Omental fat pad (tissue), 4 donors: ENCODE measurements at places on chromosomes 4 and X.

DNA sequence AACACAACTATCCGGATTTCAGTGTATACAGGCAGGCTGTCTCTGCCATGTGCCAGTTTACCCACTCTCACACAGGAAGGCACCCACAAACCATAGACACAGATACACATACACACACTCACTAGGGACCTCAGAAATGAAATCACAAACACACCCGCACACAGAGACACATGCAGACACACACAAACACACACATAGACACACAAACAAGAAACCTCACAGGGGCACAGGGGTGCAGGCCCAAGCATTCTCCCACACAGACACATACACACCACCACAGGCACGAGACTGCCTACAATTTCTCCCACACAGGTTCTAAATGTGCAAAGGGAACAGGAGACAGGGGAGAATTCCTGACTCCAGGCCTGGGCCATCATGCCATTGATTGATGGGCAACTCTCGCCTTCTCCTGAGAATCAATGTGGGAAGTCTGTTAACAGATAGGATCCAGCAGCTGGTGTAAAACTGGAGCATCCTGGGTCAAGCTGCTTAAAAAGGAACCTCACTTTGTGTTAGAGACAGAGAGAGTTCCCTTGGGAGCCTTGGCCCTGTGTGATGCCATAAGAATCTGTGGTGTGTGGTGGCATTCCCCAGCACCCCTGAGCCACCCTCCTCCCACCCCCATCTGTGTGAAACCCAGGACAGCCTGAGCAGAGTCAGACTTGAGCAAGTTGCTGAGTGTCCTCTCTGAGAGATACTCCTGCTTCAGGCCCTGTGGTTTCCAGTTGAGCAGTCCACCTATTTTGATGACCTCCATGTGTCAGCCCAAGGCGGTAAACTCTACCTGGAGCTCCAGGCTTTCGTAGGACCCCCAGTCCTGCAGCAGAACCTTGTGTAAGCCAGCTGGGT is 33.9 kb downstream of the NBDY start:
- DNase-seq: no peak

DNA sequence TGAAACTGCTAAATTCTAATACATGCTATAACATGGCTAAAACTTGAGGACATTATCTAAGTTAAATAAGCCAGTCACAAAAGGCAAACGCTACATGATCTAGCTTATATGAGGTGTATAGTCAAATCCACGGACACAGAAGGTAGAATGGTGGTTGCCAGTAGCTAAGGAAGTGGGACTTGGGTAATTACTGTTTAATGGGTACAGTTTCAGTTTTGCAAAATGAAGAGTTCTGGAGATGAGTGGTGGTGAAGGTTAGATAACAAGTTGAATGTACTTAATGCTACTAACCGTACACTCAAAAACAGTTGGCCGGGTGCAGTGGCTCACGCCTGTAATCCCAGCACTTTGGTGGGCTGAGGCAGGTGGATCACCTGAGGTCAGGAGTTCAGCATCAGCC is 644.5 kb upstream of the DIPK2B start:
- no peak for DNase-seq

GRCh38 chr4:172497321-172497720 is 671.3 kb upstream of the GALNT7 start:
- DNase-seq: no peak

GRCh38 chr4:7195546-7196287 is 3.4 kb downstream of the SORCS2 start:
- no peak for DNase-seq

DNA sequence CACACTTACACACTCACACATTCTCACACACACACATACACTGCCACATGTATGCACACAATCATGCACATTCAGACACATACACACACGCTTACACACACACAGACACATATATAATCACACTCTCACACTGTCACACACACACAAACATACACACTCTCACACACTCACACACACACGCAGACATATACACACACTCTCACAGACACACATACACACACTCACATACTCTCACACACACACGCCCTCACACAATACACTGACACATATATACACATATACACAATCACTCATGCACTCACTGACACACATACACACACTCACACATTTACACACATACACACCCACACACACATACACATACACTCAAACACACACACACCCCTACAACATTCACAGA is 435.3 kb upstream of the FRG1 start:
- DNase-seq: no peak

- DNase-seq: no peak
Measured at GRCh38 chr4:139441029-139441428, 12.9 kb upstream of the RAB33B start.

DNA sequence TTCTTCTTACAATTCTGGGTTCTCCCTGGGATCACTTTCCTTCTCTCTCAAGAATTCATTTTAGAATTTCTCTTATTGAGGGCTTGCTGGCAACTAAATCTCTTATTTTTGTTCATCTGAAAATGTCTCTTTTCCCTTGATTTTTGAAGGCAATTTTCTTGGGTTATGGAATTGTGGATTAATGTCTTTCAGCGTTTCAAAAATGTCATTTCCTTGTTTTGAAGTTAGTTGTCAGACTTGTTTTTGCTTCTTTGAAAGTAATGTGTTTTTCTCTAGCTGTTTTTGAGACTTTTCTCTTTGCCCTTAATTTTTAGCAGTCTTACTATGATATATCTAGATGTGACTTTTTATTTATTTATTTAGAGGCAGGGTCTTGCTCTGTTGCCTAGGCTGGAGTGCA is 205.7 kb downstream of the CHIC2 start:
- no peak for DNase-seq

- DNase-seq: no peak
Measured at GRCh38 chrX:134760650-134761049, 102.4 kb upstream of the PLAC1 start.

GRCh38 chr4:165031436-165032211 is at the start of gene TRIM60:
Gene TRIM60, plus strand, starts transcription at chr4:165031999. Its CDS starts 8,074 bp downstream, at chr4:165040073.
- no peak for DNase-seq

- no peak for DNase-seq
Measured at GRCh38 chr4:145298885-145299284, 118.5 kb upstream of the OTUD4 start.

GRCh38 chrX:20455001-20455400 is 188.3 kb upstream of the RPS6KA3 start:
- no peak for DNase-seq

DNA sequence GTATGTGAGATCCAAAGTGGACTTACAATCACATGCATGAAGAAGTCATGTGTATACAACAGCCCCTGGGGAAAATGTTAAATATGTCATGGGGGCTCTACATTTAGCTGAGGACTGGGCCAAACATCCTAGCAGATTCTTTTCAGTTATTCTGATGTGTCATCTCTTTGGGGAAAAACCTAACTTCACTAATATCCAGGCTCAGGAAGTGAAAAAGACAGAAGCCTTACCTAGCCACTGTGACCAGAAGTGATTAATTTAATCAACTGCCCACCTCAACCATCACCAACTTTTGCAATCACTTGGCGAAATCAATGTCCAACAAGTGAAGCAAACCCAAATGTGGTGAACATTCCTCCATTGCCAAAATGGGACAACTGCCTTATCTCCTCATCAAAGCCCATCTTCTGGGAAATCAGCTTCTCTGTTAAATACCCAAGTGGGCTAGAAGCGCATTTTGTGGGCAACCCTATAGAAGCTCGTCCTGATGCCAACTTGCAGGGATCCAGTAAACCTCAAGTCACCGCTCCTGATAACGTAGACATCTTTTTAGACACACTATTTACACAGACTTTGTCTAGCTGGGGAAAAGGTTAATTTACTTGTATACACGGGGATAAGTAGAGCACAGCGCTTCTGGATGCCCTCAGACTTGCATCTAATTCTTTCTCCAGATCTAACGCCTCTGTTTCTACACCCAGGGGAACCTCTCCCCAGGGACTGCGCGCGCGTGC is 1.4 kb upstream of the HHIP start:
- DNase-seq: no peak

DNA sequence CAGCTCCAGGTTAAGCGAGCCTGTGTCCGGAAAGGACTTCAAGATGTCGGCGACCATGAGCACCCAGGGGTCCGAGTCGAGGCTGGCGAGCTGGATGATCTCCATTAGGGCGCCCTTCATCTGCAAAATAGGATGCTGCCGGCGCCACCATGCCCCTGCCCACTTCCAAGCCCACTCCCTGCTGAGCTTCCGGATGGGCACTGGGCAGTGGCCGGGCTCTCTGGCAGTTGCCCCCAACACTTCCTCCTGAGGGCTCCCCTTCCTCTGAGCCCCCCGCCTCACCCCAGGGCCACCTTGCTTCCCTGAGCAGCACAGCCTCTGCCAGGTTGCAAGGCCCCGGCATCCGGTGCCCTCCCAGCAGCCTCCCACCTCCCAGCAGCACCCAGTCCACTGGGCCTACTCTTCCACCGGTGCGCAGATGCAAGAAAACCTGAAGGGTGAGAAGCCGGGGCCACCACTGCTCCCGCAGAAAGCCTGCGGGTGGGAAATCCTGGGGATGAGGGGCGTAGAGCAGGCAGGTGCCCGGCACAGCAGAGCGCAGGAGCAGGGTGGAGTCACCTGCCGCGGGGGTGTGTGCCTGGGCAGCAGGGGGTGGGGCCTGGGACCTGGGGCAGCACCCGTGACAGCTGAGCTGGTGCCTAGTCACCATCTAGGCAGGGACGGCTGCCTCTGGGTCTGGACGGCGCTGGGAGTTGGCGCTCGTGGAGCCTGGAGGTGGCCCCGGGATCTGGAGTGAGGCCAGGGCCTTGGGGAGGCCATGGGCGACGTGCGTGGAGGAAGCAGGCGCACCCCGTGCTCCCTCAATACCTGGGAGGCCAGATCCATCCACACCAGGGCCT is 17.0 kb downstream of the NELFA start:
- DNase-seq: no peak

DNA sequence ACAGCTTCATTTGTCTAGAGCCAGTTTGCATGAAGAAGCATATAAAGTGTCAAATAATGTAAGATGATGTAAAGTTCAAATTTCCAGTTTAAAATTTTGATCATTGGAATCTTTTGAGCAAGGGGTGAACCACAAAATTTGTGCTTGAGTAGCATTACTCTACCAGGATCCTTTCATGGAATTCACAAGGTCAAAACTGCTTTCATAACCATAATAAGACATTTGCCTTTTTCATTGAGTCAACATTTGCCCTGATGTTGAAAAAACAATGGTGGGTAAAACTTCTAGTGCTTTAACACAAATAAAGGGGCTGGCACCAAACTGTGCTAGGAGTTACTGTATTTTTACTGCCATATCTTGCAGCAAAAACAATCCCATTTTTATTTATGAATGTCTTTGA is 142.2 kb downstream of the GLRA3 start:
- no peak for DNase-seq

DNA sequence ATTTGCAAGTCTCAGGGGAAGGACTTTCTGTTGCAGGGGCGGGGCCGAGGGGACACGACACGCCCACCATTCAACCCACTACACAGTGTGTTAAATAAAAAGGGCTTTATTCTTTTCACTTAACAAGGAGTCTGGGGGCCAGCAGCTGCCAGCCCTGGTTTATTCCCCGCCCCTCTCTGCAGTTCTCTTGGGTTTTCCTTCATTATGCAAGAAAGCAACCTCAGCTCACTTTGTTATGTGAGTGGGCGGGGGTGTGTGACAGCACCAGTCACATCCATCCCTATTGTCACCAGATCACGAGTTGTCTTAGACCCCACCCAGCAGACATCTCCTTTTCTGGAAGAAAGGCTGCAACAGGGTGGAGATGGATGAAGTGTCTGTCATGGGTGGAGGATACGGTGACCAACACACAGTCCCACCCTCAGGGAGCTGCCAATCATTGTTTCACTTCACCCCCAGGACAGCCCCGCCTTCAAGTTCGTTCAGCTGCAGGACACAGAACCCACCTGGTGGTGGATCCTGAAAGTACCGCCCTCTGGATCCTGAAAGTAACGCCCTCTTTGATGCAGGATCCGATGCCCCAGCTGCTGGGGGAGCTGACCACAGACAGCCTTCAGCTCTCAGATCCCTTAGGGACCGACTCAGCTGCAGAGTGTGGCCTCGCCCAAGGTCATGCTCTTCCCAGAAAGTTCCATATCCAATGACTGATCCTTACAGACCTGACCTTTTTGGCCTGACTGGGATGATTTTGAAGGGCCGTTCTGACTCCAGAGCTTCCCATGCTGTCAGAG is 79.6 kb downstream of the SMIM20 start:
- DNase-seq: no peak

- DNase-seq: no peak
Measured at GRCh38 chr4:92606227-92606626, 302.5 kb downstream of the GRID2 start.

GRCh38 chrX:154990496-154990895 is 32.0 kb downstream of the F8 start:
- DNase-seq: no peak

DNA sequence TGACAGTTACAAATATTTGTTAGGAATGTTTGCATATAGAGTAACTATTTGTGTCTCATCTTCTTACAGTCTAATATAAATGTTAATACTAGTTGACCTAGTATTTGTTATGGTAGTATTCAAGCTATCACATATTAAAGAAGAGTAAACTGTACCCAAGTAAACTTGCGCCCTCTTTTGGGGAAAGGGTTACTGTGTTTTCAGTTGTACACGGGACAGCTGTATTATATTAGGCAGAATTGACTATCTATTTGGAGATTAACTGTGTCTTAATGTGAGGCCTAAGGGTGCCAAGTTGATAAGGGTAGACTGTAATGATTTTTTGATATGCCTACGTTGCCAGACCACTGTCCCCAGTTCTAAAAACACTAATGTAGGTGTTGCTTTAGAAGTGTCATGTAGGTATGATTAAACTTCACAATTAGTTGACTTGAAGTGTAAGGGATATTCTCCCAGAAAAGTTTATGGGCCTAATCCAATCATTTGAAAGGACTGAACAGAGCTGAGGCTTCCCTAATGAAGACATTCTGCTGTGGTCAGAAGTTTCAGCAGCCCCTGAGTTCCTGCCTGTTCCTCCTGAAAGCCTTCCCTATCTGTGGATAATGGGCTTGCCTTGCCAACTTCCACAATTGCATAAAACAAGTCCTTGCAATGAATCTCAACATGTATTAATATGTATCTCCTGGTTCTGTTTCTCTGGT is 172.8 kb upstream of the CXCL13 start:
- no peak for DNase-seq

DNA sequence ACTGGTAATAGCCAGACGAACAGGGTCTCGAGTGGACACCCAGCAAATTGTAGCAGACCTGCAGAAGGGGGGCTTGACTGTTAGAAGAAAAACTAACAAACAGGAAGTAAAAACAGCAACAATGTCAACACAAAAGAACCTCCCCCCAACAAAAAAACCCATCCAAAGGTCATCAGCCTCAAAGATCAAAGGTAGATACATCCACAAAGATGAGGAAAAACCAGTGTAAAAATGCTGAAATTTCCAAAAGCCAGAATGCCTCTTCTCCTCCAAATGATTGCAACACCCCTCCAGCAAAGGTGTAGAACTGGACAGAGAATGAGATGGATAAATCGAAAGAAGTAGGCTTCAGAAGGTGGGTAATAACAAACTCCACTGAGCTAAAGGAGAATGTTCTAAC is 313.0 kb upstream of the TEX13C start:
- no peak for DNase-seq

GRCh38 chr4:94741304-94741703 is 16.5 kb upstream of the BMPR1B start:
- no peak for DNase-seq

GRCh38 chrX:10007621-10008020 is 40.5 kb downstream of the CLDN34 start:
- DNase-seq: no peak
